ENCODE measurements at places on chromosomes 7 and 10.

DNA sequence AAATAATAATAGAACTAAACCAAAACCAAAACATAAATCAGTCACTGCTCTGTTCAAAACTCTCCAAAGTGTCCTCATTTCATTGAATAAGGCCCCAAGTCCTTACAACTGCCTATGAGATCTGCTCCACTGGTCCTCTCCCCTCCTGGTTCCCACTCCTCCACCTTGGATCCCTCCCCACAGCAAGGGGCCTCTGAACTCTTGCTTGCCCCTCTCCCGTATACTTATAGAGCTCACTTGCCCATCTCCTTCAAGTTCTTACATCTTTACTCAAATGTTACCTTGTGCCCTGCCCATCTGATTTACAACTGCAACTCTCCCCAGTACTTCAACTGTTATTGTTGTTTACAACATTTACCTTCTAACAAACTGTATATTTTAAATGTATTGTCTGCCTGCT, 819 bp downstream of the POLD2 start:
- no peak for DNase-seq

- no peak for DNase-seq
Observed at GRCh38 chr7:153414288-153414629, 637.9 kb upstream of the DPP6 start.

DNA sequence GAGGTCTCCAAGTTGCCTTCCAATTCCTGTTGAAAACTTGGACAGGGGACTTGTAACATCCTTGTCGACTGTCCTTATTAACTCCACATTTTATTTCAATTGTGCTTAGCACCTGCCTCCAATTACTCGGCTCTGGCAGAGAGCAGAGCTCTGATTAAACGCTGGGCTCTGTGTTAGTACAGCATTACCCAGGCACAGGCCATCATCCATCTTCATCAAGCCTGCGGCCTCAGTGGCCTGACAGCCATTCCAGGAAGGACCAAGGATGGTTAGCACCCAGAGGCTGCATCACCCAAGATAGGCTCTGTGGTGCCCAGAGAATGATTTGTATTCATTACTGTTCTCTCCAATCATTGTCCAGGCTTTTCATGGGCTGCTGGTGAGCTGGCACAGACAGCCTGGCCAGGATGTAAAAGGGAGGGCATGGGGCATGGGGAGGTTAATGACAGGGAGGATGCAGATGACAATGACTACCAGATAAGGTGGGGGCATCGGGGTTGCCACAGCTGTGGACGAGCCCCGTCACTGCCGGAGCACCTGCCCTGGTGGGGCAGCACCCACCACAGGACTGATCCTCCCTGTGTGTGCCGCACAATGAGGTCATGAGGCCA, 123.3 kb downstream of the PTPN20 start:
- DNase-seq = no peak

DNA sequence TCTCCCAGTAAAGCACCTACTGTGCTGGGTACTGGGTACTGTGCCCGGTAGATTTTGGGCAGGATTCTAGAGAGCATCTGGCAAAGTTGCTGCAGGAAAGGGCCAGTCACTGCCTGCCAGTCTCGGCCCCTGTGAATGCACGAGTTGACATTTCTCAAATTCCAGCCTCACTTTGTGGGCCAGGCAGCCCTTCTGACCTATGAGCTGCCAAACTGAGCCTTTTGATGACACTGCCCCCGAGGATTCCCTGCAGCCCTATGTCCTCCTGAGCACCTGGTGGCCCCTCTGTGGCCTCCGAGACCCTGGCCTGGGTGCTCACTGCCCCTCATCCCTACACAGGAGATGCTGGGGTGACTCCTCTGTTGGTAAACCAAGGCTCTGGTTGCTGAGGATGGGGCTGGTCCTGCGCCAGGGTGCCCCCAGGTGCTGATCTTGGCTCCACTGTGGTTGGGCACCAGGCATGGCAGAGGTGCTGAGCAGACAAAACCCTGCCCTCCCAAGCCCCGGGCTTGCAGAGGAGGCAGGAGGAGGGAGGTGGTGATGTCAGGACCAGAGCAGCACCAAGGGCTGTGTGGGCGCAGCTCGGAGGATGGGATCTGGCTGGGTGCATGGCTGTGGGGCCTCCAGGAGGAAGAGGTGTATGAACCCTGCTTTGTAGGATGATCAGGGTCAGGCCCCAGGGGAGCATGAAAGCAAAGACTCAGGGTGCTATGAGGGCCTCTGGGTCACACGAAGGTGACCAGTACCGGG, 16.2 kb downstream of the LHPP start:
- DNase-seq = no peak

DNA sequence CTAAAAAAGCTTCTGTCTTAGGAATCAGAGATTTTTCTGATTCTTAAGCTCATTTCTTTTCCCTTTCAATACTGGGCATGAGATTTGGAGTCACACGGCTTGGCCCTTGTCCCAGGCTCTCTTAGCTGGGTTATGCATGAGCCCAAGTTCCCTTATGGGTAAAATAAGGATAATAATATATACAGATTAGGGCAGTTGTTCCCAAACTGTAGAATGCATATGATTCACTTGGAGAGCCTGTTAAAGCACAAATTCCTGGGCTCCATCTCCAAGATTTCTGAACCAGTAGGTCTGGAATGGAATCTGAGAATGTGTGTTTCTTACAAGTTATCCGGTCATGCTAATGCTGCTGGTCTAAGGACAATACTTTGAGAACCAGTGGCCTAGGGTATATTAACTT, 154.0 kb downstream of the REEP3 start:
- DNase-seq = no peak

DNA sequence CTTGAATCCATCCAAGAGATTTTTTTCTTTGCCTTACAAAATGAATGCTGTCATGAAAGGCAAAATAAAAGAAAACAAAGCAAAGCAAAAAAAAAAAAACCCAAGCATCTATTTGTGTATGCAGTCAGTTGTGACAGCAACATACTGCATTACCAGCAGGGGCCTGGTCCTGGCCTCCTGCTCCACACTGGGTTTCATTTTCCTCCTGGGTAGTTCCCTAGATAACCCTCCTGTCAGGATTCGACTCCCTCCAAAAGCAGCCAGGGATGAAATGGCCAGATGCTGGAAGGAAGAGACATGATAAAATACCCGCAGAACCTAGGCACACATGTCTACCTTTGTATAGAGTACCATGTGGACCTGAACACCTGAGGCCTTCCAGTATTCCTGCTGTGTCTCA, 148.6 kb downstream of the NRCAM start:
- DNase-seq = no peak

GRCh38 chr10:102815790-102816549, 21.2 kb downstream of the CYP17A1 start:
- DNase-seq = no peak
